ENCODE measurements at places on chromosomes 16 and 17. TPM values are rescaled to one million over a fixed set of nuclear protein-coding genes. Genes with fewer than 3 reads are reported as not detected.
A peak's percentile ranks its signal among the peaks of the same experiment; 100 is the strongest.

- DNase-seq, result no peak
Measured at GRCh38 chr17:18314059-18314730, 599 bp downstream of the TOP3A start.

- DNase-seq, result no peak
Measured at GRCh38 chr16:84914273-84914672, 94.5 kb downstream of the CRISPLD2 start.

DNA sequence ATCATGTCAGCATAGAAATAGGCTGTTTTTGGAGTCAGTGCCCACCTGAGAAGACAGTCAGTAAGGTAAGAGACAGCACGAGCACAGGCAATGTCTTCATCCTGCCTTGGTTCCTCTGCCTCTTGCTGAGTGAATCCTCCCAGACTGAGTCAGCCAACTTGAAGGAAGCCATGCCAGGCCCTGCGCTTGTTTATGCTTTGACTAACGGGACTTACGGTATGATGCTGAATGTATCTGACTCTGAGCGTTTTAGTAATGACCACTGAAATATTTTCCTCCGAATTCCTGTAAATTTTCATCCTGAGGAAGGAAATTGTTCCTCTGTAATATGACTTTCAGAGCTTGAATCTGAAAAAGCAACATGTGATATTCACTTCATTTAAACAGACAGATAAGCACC, 18.0 kb downstream of the C17orf67 start:
- no peak for DNase-seq

GRCh38 chr17:76170114-76170513, 29.1 kb upstream of the FOXJ1 start:
- no peak for DNase-seq

DNA sequence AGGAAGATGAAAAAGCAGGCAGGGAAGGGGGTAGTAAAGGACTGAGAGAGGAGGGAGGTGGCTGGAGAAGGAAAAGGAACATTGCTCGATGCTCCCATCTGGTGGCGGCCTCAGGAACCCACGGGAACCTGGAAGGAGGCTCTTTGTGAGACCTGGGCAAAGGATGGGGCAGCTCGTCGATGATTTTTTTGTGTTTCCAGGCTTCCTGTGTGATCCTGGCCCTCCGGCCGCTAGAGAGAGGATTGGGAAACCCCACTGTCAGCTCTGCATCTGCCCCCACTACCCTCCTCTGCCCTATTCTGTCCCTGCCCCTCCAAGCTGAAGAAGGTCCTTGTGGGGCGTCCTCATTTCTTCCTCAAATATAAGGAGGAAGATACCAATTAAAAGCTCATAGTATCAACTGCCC, 6.6 kb downstream of the WFIKKN2 start:
- DNase-seq, result peak; percentile 87

GRCh38 chr17:80018917-80019651, 16.6 kb downstream of the TBC1D16 start:
- DNase-seq, result no peak

GRCh38 chr17:78876094-78876597, 26.9 kb downstream of the CEP295NL start:
- no peak for DNase-seq

DNA sequence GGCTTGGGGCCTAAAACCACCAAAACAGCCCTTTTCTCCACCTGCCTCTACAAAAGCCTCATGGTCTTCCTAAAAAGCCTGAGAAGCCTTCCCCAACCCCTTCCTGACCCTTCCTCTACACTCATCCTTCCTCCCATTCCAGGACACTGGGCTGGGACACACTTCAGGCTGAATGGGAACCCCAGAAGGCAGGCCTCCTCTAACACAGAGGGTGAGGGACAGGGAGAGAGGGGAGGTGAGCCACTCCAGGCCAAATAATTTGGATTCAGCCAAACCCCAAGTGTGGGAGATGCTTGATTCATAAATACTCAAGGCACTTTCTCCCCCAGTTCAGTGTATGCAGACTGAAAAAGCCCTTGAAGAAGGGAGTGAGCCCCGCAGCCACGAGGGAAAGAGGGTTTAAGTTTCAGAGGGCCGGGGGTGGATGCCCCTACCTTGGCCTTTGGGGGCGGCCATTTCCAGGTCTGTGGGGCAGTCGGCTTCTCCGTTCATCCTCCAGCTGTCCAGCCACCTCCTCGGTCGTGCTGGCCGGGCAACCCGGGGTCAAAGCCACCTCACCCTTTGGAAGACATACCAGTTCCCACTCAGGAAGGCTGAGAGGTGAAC, 1.6 kb downstream of the UBTF start:
- DNase-seq, result no peak

DNA sequence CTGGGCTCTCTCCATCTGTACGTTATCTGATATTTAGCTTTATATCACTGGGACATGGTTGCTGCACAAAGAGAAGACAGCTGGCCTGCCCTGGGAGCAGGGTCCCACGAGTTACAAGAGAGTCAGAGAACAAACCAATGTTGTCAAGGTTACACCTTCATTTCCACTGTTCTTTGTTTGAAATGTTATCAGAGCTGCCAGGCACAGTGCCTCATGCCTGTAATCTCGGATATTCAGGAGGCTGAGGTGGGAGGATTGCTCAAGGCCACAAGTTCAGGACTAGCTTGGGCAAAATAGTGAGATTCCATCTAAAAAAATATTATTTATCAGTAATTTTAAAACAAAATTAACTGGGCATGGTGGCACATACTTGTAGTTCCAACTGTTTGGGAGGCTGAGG, 34.6 kb downstream of the ATP6V0A1 start:
- no peak for DNase-seq

GRCh38 chr17:17356149-17356930, 53.2 kb downstream of the NT5M start:
- peak; percentile 87 for DNase-seq

DNA sequence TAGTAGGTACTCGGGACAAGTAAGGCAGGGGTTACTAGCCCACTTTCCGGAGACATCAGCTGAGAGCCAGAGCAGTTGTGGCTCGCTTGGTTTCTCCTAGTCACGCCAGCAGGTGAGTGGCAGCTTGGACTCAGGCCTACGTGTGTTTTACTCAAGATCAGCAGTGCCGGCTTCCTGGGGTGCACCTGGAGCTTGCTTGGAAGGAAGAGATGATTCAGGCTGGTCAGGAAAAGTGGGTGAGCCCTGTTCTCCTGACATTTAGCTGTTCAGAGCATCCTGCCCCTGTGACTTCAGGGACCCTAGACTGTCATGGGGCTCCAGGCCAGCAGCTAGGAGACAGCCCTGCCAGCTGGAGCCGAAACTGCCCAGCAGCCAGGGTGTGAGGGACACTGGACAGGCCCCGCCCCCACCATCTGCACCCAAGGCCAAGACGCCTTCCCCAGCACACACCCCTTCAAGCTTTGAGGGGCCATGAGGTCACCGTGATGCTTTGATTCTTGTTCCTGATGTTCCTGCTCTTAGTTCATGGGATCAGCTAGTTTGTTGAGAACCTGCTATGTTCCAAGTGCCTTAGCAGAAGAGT, 238.0 kb upstream of the CIBAR2 start:
- DNase-seq, result no peak

GRCh38 chr17:1561420-1562175, 994 bp downstream of the PITPNA start:
- DNase-seq, result no peak

DNA sequence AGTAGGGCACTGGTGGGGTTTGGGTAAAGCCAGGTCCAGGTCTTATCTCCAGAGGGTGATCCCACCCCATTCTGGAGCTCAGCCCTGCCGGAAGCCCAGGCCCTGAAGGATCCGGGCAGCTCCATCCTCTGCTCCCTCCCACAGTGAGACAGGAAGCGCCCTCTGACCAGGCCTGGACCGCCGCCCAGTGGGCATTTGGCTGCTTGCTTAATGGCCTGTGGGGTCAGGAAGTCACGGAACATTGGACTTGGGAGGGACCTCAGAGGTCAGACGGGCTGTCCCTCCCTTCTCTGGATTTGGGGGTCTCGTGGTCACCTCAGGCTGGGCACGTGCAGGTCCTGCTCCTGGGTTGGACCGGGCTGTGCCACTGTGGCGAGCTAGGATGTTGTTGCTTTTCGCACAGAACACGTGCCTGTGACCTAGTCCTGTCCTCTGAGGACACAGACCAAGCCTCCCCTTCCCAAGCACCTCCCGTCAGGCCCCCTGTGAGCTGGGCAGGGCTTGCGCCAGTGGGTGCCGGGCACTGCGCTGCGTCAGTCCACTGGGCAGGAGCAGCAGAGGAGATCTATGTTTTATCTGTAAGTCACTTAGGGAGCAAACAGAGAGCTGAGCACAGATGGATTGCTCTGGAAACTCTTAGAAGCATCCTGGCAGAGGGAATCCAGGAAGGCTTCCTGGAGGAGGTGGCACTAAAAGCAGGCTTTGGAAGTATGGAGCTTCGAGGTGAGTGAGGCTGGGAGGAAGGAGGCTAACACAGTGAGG, 49.4 kb upstream of the GSE1 start:
- peak; percentile 84 for DNase-seq

- no peak for DNase-seq
Measured at GRCh38 chr17:80397034-80397387, 18.0 kb upstream of the ENDOV start.

- DNase-seq, result no peak
Measured at GRCh38 chr16:1773703-1774447, 941 bp upstream of the MRPS34 start.

DNA sequence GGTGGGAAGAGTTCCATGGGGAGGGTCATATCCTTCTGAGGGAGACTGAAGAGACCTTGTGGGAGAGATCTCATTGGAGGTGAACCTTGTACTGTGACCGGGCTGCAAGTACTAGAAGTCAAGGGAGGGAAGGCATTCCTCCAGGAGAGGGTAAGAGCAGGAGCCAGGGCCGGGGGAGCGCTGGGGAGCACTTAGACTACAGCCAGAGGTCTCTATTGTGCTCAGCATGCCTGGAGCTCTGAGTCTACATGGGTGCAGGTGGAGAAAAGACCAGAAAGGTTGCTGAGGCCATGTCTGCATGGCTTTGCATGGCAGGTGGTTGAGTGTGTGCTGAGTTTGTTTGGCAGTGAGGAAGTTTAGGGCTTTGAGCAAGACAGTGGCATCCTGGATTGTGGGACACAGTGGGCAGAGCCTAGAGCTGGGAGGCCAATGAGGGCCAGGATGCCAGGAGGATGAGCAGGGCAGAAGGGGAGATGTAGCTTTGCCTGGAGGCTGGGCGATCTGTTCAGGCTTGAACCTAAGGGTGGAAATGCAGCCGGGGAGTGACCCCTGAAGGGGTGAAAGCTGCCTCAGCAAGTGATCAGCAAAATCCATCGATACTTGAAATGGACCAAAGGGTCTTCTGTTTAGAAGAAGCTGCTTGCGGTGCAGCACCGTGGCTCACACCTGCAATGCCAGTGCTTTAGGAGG, 317.4 kb upstream of the TNRC6C start:
- no peak for DNase-seq

DNA sequence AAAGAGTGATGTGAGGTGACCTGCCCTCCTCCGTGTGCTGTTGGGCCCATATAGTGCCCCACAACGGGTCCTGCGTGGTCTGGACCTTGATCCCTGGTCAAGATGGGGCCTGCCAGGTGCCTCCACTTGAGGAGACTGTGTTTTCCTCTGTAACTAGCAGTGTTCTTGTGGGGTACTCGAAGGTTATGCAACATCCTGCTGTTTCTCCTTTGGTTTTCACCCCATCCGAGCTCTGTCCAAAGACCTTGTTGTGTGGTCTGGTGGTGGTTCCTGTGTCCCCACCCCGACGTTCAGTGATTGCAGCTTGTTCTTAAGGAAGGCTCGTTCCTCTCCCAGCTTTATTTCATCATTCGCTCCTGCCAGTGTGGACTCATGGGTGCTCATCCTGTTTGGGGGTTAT, 38.7 kb upstream of the ZNF750 start:
- DNase-seq, result no peak

- peak; percentile 71 for DNase-seq
Measured at GRCh38 chr16:14399378-14400284, 230.4 kb downstream of the PARN start.

DNA sequence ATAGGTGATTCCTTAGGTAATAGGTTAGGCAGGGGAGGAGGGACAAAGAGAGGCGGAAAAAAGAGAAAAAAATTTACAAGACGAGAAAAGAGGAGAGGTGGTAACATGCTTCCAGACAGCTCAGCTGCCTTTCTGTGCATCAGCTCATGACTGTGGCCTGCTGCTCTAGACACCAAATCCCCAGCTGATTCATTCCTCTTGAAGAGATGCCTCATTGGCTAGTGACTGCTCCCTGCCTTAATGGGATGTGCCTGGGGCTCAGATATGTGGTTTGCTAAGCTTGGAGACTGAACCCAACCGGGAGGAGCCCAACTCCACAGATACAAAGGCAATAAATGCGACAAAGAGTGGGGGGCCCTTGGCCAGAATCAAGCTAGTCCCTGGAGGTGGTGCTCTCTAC, 105.9 kb upstream of the FAM20A start:
- no peak for DNase-seq

DNA sequence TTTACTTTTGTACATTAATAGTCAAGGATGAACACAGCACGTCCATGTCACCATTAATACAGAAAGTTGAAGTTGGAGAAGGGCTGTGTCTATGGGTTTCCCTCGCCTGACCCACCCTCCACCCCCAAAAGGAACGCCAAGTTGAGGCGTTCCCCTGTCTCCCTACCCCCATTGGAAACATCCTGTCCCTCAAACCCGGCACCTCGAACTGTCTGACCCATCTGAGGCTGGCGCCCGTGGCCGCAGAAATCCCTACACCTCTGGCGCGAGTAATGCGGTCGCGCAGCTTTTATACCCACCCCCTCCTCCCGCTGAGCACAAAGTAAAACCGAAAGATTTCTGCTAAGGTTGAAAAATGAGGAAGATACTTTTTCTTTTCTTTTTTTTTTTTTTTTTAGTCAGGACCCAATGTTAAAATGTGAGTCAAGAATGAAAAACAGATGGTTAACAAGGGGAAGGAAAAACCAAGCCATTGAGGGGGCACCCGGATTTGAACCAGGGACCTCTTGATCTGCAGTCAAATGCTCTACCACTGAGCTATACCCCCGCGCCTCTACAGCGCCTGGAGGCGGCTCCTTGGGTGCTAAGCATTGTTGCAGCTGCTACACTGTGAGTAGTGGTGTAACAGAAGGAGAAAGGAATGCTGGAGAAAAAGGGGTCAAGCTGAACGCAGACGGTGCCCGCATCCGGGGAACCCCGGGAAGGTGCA, 887 bp upstream of the LASP1 start:
- DNase-seq, result peak; percentile 96

SLFN14 gene
- total RNA-seq, result 0.45 TPM

CIITA gene
- 51.9 TPM for total RNA-seq

NGFR gene
- 291 TPM for total RNA-seq

NPIPA3 gene
- total RNA-seq, result 9.0 TPM

ORC6 gene
- total RNA-seq, result 1.8 TPM

TBX6 gene
- 1.7 TPM for total RNA-seq

HGS gene
- 79.8 TPM for total RNA-seq

NCBP3 gene
- total RNA-seq, result 42.3 TPM
